Activated CD8-positive, alpha-beta memory T cell treated with anti-CD3 and anti-CD28 coated beads, Interleukin-2, amount 50 U/mL, for 48 hours (primary cell): ENCODE measurements at places on chromosomes 1 and 21.

DNA sequence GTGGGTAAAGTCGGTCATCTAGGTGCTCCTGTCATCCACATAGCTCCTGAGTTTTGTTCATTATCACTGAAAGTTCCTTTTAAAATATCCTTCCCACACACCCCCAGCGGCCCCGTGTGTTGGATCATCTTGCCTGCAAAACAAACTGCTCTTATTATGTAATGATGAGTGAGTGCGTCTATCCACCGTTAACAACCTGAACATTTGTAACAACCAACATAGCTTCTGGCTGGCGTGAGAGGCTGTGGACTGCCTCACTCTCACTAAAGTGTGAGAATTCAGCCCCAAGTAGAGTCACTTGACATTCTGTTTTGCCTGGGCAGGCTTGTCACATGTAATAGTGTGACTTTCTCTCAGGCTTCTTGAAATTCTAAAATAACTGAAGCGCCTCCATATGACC lies 14.5 kb upstream of the KCNA2 start:
- peak; percentile 44 for DNase-seq

DNA sequence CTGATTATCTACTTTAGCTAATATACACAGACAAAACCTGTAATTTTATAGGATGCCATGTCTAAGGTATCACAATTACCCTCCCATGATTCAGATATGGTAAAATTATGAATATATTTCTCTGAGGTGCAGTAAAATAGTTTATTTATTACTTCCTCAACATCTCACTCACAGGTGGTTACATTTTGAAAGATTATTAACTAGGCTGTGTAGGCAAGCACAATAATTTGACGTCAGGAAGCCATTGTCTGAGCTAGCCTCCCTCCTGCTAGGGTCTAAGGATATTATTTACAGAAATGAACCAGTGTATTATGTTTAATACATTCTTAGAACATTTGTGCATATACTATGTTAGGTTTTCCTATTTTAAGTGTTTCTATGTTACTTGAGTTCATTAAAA lies 69.9 kb upstream of the ADGRL2 start:
- no peak for DNase-seq

GRCh38 chr1:103387898-103388297 lies 137.6 kb upstream of the RNPC3 start:
- DNase-seq, result no peak

- peak; percentile 79 for DNase-seq
These were observed 276.7 kb downstream of the PCP4 start for GRCh38 chr21:40143822-40144525.

DNA sequence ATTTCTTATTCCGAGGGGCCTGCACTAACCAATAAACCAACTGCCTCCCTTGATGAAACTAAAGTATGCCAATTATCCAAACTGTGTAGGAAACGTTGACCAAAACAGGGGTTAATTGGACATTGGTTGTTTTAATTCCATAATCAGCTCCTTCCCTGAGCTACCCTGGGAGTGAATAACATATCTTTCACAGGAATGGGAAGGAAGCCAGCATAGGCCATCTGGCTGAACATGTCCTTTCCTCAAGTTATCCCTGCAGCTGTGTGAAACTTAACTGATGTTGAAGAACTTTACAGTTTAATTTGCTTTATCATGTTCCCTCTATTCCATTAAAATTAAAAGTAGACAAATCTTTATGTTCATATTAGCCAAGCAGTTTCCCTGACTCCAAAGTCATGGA lies 75.4 kb downstream of the NRIP1 start:
- no peak for DNase-seq

- DNase-seq, result no peak
These were observed 1.8 kb downstream of the ZNF362 start for GRCh38 chr1:33257772-33258712.

GRCh38 chr1:7095343-7095964 lies 310.2 kb downstream of the CAMTA1 start:
- no peak for DNase-seq

DNA sequence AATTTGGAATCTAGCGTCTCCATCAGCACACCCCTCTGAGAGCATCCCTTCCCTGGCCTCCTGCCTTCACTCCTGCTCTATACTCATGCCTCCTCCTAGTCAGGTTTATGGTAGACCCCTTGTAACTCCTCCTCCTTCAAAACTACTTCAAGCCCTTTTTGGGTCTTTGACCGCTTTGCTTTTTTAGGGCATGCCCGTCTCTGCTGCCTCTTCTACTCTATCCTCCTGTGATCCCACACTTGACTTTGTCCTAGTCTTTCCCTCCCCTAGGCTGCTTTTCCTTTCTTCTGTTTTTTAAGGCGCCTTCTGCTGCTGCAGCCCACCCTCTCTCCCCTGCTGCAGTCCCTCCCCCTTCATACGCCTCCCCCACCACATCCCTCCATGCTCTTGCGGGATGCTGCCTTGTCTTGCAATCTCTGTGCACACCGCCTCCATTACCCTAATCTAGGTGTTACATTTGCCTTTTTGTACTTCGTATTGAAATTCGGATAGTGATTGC lies 1.5 kb downstream of the SNX27 start:
- DNase-seq, result no peak

- DNase-seq, result no peak
These were observed 42.4 kb upstream of the TENT5C start for GRCh38 chr1:117563492-117563875.

DNA sequence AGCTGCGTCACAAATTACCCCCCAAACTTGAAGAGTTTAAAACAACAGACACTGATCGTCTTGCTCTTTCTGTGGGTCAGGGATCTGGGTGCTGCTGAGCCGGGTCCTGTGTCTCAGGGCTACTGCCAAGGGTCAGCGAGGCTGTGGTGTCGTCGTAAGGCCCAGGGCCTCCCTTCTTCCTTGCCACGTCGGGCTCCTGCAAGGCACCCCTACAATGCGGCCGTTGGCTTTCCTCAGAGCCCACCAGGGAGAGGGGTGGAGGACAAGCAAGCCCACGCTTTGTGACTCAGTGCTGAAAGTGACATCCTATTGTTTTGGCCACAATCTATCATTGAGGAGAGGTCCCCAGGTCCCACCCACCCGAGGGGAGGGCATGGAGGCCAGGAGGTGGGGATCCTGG lies 7.7 kb upstream of the FBLIM1 start:
- DNase-seq, result no peak

GRCh38 chr1:88658419-88658818 lies 25.7 kb upstream of the PKN2 start:
- no peak for DNase-seq

DNA sequence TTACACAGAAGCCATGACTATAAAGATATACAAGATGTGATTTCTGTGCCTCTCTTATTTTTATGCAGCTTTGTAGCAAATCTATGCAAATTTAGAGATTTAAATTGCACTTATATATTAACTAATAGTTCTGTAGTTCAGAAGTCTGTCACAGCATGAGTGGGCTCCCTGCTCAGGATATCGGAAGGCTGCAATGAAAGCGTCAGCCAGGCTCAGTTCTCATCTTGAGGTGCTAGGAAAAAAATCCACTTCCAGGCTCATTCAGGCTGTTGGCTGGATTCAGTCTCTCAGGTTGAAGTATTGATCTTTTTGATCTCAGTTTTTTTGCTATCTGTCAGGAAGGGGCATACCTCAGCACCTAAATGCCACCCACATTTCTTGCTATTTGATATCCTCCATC lies 487.4 kb upstream of the DEPDC1 start:
- no peak for DNase-seq

DNA sequence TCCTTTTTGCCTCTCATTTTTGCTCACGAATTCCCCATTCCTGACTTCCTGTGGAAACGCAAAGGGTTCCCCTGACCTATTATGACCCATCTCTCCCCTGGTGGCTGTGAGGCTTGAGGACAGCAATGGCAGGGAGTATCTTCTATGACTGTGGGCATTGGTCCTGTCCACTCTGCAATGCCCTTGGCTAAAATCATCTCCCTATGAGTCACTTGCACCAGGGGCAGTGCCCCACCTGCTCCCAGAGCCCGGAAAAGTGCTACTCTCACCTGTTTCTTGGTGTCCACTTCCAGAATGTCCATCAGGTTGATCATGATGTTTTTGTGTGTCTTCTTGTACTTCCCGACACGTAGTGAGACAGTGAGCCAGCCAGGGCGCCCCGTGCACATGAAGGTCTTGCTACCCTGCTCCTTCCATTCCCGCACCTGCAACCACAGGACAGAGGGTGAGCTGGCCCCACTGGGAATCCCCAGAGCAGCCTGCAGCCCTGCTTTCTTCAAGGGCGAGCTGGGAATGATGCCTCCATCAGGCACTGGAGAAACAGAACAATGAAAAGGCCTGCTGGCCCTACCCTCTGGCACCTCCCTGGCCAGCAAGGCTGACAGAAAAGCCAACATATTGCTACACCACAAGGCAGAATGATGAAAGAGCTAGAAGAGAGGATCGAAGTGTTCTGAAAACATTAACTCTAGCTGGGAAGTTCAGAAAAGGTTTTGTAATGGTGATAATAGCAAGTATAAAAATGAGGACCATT lies 3.5 kb downstream of the DHCR24 start:
- DNase-seq, result no peak

DNA sequence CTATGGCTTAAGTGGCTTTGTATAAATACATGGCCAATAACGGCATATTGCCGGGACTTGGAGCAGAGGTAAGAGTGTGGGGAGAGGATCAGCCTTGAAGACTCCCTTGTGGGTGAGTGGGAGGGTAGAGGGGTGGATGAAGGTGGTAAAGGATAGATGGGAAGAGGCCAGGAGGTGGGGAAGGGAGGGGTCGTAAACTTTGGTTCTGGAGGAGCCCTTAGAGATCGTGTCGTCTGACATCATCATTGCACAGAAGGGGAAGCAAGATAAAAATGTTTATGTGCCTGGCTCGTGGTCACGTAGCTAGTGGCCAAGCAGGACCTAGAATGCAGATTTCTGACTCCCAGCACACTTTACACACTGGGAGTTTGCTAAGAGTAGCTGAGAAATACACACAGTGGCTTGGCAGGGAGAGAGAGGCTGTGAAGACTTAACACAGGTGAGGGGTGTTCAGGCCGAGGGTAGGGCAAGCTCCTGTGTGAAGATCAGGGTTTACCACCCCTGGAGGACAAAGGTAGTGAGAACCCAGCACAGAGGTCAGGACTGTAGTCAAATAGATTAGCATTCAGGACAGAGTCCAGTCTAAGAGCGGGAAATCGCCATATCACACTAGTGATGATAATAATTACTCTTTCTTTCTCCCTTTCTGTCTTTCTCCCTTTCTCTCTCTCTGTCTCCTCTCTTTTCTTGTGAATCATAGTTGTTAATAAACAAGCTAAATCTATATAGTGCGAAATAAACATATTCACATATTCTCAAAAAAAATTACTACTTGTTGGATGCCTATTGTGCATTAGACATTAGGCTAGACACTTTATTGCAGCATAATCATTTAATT lies 75.5 kb downstream of the LRRC8D start:
- no peak for DNase-seq

- no peak for DNase-seq
These were observed 64.8 kb upstream of the WNT4 start for GRCh38 chr1:22207511-22208267.

- no peak for DNase-seq
These were observed 210.4 kb upstream of the BRINP3 start for GRCh38 chr1:190688096-190688495.
